ENCODE measurements at places on chromosomes 7 and 10. TPM values are rescaled to one million over a fixed set of nuclear protein-coding genes. Genes with fewer than 3 reads are reported as not detected.

GRCh38 chr10:5550621-5551530, 26.1 kb downstream of the CALML3 start:
- no peak for DNase-seq

- no peak for DNase-seq
Observed at GRCh38 chr10:6211671-6212635, 9.2 kb downstream of the PFKFB3 start.

DNA sequence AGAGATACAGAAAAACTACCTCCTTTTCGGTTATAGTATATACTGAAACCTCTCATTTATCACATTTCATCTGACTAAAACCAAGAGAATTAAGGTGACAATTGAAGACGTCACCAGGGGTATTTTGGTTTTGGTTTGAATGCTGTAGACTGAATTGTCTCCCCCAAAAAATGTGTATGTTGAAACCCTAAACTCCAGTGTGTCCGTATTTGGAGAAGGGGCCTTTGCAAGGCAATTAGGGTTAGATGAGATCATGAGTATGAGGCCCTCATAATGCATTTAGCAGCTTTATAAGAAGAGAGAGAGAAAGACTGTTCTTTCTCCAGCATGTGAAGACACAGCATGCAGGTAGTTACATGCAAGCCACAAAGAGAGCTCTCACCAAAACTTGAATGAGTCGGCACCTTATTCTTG, 59.5 kb downstream of the CACNA2D1 start:
- no peak for DNase-seq

DNA sequence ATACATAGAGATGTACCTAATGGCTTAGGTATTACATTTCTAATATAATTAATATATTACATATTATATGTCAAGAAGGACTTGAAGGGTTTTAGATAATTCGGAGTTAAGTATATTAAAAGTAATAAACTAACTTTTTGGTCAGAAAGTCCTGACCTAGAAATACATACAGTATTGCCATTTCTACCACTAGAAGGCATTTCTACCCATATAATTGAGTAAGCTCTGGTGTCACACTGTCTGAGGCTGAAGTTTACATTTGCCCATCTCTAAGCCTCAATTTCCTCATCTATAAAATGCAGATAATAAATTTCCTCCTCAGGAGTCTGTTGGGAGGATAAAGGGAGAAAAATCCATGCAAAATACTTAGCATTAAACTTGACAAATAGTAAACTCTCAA, 7.1 kb downstream of the FKBP14 start:
- no peak for DNase-seq

DNA sequence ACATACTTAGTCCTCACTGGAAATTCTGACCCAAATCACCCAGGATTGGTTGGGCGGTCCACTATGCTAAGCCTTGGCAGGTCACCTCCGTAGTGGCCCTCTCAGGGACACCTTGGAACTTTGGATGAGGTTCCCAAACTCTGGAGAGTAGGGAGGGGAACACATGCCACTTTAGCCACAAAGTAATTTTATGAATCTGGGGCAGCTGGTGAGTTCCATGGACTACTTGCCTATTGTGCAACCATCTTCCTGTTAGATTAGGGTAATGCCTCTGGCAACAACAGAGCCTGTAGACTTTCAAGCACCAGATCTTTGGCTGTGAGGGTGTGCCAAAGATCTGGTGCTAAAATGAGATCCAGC, 77.7 kb downstream of the ITGB8 start:
- DNase-seq, result no peak

DNA sequence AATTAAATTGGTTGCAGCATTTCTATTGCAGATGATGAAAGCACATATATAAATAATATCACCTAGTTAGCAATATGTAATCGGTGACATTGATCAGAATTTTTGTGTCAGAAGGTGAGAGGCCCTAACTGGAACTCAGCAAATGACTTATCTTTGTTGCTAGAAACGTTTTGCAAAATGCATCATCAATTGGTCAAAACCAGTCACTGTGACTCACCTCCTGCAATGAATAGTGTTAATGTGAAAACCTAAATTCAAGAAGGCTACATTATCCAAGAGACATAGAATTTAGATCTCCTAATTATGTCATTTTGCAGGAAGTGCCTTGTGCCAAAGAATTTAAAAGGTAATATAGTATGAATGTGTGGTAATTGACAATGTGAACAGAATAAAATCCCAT, 9.8 kb upstream of the PNLIPRP3 start:
- no peak for DNase-seq

DNA sequence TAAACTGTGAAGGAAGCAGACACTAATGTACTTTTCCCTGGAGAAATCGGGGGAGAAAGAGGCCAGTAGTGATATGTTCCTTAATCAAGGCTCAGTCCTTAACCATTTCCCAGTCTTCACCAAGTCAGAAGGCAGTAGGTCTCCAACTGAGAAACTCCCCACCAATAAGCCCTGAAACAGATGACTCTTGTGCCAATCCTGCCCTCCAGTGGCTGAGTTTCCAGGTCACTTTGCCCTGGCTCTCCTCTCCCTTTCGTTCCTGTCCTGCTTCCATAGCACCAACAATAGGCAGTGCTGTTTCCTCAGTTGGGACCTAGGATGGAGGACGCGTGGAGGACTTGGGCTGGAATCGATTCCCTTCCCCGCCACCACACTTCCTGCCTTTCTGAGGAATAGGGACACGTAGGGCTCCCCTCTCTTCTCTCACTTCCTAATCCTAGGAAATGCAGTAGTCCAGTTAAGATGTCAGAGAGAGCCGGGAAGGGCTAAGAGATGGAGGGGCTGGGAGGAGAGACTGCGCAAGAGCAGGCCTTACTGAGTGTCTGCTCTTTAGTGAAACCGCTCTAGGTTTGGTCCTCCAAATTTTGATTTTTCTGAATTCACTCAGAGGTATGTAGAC, 23.4 kb downstream of the ATOH7 start:
- no peak for DNase-seq

- no peak for DNase-seq
Observed at GRCh38 chr7:31020161-31020560, 31.9 kb upstream of the ADCYAP1R1 start.

SOSTDC1 gene
- total RNA-seq, result not detected

KIAA1217 gene
- total RNA-seq, result 45.8 TPM

CCL24 gene
- not detected for total RNA-seq

BZW2 gene
- 59.4 TPM for total RNA-seq

EIF3B gene
- total RNA-seq, result 117 TPM

FAM221A gene
- total RNA-seq, result 18.3 TPM
